ENCODE measurements at places on chromosomes 3 and 15.

DNA sequence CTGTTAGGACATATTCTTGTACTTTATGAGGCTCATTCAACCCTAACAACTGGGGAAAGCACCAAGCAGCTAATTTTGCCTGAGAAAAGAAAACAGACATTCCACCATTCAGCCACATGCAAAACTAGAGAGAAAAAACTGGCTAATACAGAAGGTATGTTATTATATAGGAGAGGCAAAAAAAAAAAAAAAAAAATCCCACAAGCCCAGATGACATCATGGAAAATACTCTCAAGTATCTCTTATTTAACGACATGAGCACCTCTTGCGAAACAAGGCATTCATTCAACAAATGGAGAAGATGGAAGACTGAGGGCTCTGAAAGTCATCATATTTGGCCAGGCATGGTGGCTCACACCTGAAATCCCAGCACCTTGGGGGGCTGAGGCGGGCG is 61.5 kb downstream of the PRICKLE2 start:
- DNase-seq: peak; percentile 85

- DNase-seq: no peak
These were observed 44.1 kb upstream of the WWTR1 start for GRCh38 chr3:149701977-149702350.

GRCh38 chr3:142218703-142219102 is 6.7 kb downstream of the GK5 start:
- no peak for DNase-seq

- no peak for DNase-seq
These were observed 60.8 kb upstream of the GALNT15 start for GRCh38 chr3:16113704-16114103.

DNA sequence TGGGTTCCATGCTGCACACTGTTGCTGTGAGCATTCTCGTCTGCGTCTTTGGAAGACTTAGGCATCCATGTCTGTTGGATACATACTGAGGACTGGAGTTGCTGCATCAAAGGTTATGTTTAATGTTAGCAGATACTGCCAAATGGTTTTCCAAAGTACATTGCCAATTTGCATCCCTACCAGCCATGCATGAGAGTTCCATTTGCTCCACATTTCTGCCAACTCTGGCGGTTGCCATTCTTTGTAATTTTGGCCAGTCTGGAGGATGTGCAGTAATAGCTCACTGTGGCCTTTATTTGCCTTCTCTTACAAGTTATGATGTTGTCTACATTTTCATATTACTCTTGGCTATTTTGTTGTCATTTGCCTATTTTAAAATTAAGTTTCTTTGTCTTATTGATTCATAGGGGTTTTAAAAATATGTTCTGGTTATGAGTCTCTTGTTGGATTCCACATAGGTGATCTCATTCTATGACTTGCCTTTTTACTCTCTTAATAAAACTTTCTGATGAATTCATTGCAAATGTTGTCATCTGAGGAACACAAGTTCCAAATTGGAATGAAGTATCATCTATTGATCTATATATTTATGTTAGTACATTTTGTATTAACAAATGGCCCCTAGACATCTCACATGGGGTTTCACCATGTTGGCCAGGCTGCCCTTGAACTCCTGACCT is 42.1 kb downstream of the FBLN2 start:
- DNase-seq: no peak

DNA sequence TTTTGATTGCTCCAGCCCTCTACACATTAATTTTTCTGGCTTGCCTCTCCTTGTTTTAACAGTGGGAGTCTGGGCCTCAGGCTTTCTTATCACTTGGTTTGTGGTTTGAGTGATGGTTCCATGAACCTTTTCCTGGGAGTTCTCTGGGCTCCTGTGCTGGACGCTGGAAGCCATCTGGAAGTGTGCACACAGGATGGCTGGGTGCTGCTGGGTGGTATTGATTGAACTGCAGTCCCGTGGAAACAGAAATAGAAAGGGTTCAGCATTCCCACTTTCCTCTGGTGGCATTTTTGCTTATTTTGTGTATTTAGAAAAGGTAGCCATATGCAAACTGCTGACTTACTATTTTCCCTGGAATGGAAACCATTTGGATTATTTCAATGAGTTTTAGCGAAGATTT is 25.6 kb downstream of the MITF start:
- no peak for DNase-seq

DNA sequence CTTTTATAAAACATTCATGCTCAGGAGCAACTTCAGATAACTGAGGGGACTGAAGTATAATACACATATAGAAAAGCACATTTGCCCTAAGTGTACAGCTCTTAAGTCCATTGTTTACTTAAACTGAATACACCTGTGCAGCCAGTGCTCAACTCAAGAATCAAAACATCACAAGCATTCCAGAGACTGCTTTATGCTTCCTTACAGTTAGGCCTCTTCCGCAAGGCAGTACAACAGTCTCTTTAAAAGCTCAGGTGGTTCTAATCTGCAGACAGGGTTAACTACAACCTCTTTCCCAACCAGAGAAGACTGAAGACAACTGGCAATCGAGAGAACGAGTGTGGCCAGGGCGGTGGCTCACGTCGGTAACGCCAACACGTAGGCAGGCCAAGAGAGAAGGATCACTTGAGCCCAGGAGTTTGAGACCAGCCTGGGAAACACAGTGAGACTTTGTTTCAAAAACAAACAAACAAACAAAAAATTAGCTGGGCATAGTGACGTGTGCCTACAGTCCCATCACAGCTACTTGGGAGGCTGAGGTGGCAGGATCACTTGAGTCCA is 16.9 kb downstream of the MCCC1 start:
- no peak for DNase-seq

- DNase-seq: peak; percentile 13
These were observed 307.3 kb upstream of the RBMS3 start for GRCh38 chr3:28973609-28974008.

DNA sequence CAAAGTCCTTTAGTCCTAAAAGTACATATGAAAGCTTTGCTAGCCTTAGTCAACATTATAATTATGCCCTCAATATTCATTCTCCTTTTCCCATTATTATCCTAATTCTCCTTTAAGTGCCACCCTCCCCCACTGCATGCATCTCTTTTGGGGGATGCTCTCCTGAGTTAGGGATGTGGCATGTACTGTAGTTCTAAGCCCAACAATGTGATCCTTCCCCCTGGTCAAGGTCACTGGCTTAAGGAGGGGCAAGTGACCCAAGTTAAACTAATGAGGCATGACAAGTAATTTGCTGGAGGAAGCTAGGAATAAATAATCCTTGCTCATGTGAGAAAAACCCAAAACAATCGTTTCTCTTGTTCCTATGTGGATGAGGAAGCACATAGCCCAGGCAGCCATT is 343.9 kb upstream of the SUCLG2 start:
- no peak for DNase-seq

- DNase-seq: no peak
These were observed 158.8 kb downstream of the PDZRN3 start for GRCh38 chr3:73465926-73466325.

DNA sequence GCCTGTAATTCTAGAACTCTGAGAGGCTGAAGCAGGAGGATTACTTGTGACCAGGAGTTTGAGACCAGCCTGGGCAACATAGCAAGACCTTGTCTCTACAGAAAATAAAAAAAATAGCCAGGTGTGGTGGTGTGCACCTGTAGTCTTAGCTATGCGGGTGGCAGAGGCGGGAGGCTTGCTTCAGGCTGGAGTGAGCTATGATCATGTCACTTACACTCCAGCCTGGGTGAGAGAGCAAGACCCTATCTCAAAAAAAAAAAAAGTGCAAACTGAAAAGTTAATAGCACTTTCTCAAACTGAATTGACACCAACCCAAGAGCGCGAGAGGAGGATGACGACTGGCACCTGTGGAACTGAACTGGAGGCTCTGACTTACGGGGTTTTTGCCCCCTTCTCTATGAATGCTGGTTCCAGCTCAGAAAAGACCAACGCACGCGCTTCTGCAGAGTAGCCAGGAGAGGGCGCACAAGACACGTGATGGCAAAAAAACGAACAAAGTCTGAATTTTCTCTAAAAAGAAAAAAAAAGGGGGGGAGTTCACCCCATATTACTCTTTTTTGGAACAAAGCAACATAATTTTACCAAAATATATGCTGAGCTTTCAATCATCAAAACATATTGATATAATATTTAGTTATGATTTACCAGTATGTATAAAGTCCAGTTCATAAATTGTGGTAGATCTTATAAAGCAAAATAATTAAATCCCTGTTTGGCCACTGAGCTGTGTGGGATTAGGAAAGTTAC is 23.7 kb downstream of the CFAP92 start:
- no peak for DNase-seq

DNA sequence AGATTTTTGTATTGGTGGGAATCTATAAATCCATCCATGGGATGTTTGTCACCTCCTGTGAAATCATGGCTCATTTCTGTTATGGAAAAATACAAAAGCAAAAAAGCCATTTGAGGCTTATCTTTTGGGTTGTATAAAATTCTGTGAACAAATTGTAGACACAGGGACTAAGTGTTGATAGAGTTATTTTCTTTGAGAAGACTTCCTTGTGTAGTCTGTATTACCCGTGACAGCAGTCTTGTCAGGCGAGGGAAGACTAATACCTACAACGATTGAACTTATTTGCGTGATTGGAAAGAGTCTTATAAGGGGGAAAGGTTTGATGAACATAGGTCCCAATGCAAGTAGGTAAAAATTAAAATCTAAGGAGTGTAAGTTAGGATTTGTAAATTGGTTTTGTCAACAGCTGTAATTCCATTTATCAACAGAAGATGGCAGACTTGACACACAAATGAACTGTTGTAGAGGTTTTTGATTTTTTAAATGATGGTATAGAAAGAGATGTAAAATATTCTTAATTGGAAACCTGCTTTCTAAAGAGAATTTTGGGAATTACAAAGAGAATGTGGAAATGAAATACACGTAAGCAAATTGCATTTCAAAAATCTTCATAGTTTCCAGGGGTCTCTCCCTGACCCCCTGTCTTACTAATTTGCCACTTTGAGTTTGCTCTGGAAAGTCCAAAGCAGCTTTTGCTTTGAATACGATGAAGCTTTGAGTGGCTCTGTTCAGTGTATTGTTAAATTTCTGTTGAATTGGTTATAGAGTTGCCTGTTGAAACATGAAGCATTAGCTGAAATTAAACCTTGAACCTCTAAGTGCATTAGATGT is 33.2 kb downstream of the SLC25A26 start:
- no peak for DNase-seq

GRCh38 chr3:157868946-157869345 is 237.3 kb downstream of the SHOX2 start:
- DNase-seq: no peak

DNA sequence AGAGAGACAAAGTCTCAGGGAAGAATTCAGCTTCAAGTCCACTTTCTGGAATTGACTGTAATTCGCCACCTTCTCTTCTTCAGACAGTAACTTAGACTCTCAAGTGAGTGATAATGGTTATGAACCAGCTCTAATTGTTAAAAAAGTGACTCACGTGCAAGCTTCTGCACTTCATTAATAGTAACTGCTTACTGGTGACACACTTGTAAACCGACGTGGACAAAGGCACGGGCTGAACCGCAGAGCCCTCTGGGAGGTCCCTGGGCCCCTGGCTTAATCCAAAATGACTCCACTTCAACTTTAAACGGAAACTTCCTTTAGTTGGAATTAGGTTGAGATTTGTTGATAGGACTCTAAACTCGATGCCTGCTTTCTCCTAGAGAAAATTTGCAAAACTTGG is 17.0 kb downstream of the MUC4 start:
- no peak for DNase-seq

DNA sequence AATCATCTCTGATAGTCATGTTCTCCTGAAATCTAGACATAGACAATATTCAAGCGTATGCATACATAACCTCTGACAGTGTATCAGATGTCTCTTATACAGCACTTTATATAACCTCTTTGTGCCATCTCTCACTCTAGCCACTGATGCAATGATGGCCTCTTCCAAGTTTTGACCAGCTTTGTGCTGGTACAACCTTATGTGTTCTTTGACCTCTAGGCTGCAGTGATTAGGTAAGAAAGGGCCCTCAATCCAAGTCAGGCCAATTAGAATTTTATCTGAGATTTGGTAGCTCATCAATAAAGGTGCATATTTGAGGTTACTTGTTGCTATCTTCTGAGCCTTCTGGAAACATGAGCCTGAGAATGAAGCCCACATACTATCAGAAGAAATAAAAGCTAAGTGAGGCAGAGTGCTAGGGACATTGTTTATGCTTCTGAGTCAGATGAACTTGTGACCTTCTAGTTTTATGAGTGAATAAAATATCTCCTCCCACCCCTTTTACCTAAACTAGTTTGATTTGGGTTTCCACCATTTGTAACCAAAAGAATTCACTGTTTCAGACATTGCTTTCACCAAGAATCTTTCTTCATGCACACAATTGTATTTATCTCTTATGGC is 283.2 kb upstream of the SUCLG2 start:
- DNase-seq: no peak

GRCh38 chr3:43079536-43080332 is 26.1 kb downstream of the POMGNT2 start:
- DNase-seq: no peak

DNA sequence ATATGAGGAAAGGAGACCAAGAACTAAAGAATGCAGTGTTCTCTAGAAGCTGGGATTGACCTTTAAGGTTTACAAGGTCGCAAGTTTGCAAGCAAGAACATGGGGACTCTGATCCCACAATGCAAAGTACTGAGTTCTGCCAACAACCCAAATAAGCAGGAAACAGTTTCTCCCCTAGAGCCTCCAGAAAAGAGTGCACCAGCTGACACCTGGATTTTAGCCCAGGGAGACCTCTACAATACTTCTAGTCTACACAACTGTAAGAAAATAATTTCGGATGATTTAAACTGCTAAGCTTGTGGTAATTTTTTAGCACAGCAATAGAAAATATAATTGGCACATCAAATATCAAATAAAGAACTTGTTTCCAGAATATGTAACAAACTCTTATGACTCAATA is 46.4 kb downstream of the EHHADH start:
- DNase-seq: no peak

DNA sequence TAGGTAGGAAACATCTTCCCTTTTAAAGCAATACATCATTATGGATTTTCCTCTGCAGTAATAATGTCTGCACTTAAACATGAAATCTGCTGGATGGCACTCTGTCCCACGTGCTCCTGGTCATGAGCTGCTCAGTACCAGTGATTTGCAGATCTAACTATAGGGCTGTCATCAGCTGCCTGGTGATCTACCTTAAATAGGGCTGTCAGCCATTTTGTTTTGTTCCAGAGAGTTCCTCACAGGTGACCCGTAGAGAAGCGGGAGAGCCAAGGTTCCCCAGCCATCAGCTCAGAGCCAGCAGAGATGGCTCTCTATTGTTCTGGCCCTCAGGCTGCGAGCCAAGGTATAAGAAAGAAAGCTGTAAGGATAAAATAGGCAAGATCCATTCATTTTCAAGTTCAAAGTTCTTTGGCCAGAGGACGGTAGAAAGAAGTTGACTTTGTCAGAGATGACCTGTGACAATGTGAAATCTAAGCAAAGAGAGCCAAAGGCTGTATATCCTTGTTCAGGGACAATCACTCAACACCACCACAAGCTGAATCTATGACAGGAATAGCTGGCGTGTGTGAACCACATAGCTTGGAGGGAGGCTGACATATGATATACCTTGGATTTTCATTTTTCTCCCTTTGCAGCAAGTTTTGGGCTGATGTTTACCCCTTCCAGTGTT is 156.5 kb downstream of the RYR3 start:
- no peak for DNase-seq
